ENCODE measurements at places on chromosomes 2 and 18.

GRCh38 chr18:75454022-75454795 lies 26.7 kb upstream of the SMIM21 start:
- DNase-seq = no peak

DNA sequence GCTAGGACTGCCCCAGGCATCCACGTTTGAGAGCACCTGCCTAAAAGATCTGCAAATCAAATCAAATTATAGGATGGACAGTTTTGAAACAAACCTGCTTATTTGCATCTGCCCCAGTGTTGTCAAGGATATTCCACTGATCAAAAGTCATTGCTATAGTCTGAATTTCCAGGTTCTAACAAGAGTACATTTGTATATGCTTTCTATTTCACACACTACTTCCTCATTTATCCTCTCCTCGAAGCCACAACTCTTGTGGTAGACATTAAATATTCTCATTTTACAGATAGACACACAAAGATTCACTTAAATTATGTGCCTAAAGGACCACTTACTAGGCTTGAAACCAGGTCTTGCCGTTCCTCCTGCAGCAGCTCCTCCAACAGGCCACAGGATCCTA lies 11.9 kb upstream of the TET3 start:
- no peak for DNase-seq

GRCh38 chr2:162731917-162732804 lies 106.4 kb downstream of the KCNH7 start:
- no peak for DNase-seq

GRCh38 chr2:208608122-208608835 lies 201.7 kb downstream of the PTH2R start:
- no peak for DNase-seq

GRCh38 chr2:205937211-205937610 lies 148.8 kb downstream of the INO80D start:
- DNase-seq = no peak

GRCh38 chr2:113167115-113167932 lies 6.4 kb upstream of the PSD4 start:
- DNase-seq = no peak

- DNase-seq = no peak
Observed at GRCh38 chr2:214713080-214713830, 96.2 kb downstream of the BARD1 start.

GRCh38 chr2:88824951-88825350 lies 133.5 kb downstream of the RPIA start:
- DNase-seq = no peak

- DNase-seq = peak; percentile 40
Observed at GRCh38 chr2:98385050-98385699, 38.9 kb downstream of the CNGA3 start.

DNA sequence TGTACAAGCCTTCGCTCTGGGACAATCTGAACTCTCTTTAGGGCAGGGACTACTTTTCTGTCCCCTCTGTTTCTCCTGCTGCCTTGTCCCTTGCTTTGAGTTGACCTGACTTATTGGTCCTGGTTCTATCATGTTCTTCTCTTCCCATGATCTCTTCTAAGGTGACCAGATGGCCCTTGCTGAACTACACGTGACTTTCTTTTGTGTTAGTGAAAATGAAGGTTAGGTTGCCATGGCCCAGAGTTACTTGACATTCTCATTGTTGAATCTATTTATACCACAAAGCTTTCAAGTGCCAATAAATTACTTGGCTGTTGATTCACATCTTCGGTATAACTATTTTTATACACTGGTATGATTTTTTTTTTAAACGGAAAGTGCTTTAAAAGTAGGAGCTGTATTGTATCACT lies 24.4 kb downstream of the MRPL33 start:
- no peak for DNase-seq

DNA sequence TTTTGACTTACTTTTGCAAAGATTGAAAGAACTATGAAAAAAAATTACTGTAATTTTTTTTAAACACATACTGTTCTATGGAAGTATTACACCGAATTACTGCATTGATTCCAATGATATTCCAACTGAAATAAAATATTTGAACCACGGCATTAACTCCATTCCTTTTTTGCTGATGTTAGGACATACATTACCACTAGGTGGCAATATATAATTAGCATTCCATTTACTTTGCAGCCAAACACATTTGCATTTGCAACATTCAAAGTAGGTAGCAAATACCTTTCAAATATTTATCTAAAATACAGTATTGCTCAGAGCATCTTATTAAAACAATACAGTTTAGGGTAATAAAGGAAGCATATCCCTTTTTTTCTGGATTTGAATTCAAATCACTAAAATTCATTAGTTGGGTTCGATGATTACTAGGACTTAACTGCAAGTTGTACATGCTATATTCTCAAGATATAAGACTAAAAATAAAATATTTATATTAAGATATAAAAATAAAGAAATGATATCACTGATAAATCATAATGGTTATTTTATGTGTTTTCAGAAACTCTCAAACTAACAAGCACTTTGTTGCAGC lies 31.3 kb downstream of the LANCL1 start:
- no peak for DNase-seq

GRCh38 chr2:101850450-101850849 lies 141.3 kb upstream of the IL1R2 start:
- no peak for DNase-seq

DNA sequence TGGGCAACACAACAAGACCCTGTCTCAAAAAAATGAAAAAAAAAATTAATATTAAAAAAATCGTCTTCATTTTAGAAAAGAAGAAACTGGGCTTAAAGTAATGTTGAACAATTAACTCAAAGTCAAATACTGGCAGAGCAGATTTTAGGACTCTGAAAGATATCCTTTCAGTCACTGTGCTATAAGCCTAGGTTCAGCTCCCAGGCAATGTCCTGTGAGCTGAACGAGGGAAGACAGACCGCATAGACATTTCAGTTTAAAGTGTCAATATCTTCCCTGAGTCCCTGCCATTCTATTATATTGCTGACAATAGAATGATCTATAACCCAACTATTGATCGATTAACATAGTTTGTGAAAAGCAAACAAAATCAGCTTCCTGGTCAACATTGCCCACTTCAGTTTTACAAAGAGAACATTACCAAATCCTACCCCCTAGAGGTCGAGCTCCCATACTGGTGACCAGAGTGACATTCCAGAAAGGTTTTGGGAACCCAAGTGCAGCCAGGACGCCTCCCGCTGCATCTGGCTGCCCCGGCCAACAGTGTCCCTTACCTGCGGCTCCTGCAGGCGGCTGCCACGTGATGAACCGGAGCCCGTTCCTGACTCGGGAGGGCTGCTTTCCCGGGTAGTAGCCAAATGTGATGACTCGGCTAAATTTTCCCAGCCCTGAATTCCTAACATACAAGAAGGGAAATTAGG lies 639 bp downstream of the MRO start:
- DNase-seq = no peak

DNA sequence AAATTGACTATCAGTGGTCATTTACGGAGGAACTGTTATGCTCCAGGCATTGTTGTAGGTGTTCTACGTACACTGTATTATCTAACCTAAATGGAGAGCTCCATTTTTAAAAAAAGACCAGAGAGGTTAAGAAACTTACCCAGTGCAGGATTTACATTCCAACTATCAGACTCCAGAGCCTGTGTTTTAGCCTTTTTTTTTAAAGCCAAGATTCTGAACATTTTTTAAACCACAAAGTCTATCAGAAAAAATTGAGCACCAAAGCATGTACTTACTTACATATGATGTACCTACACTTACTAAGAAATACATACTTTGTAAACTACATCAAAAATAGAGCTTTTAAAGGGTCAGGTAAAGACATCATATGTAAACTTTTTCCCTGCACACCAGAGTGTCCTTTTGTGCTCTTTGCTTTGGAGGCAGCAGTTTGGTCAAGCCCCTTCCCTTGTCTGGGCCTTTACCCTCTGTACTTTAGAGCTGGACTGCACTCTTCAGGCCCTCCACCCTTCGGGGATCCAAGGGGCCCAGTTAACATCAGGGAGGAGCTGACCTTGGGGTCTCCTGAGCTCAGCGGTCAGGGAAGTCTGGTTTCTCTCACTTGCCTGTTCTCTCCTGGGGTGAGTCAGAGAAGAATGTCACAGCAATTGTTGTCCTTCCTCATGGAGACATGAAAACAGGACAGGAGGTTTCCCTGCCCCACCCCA lies 58.4 kb downstream of the ITGB1BP1 start:
- DNase-seq = no peak

DNA sequence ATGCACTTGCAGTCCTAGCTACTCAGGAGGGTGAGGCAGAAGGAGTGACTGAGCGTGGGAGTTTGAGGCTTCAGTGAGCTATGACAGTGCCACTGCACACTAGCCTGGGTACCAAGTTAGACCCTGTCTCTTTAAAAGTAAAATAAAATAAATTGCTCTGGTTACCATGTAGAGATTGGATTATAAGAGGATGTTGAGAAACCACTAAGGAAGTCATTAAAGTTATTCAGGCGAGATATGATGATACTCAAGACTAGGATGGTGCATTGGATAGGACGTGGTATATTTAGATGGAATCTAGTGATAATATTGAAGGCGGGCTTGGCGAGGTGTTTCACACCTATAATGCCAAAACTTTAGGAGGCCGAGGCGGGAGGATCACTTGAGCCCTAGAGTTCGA lies 50.6 kb downstream of the BMPR2 start:
- DNase-seq = no peak

GRCh38 chr2:104502901-104503300 lies 351.0 kb upstream of the POU3F3 start:
- no peak for DNase-seq

DNA sequence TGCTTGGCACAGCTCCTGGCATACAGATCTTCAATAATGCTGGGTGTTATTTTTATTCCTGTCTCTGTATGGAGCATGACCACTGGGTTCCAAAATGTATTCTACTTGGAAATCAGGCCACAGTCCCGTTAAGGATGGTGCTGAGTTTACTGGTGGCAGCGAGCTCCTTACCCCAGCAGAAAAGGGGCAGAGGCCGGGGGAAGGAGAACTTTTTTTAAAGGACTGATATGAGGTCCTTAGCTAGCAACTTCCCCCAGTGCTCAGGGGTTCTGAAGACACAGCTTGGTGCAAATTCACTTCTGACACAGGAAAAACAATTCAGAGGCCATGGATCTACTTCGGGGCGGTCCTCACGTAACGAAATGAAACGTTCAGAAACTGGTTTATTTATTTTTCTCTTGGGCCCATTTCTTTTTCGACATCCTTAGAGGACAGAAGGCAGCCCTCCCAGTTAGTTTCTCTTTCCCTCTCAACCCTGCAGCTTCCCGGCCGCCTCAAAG lies 872 bp downstream of the RDH14 start:
- DNase-seq = no peak

- DNase-seq = no peak
Observed at GRCh38 chr18:49565612-49566011, 3.8 kb downstream of the LIPG start.

GRCh38 chr2:13558368-13558767 lies 841.6 kb downstream of the TRIB2 start:
- no peak for DNase-seq

DNA sequence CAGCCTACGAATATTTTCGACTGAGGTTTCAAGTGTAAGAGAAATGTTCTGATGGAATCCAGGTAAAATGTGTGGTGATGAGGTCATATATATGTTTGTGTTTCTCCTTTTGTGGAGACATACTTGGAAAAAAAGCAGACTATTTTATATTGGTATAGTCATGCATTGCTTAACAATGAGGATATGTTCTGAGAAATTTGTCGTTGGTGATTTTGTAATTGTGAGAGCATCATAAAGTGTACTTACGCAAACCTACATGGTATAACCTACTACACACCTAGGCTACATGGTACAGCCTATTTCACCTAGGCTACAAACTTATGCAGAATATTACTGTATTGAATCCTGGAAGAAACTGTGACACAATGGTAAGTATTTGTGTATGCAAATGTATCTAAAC lies 1849.9 kb upstream of the CELF4 start:
- DNase-seq = no peak

- no peak for DNase-seq
Observed at GRCh38 chr2:30248791-30249190, 17.5 kb downstream of the LBH start.

GRCh38 chr2:72934683-72935610 lies 17.6 kb downstream of the EMX1 start:
- no peak for DNase-seq

- DNase-seq = no peak
Observed at GRCh38 chr2:88669482-88670214, 21.8 kb upstream of the RPIA start.

GRCh38 chr2:236209996-236210395 lies 41.8 kb upstream of the GBX2 start:
- no peak for DNase-seq

GRCh38 chr2:219983836-219984235 lies 356.4 kb downstream of the SLC4A3 start:
- no peak for DNase-seq

GRCh38 chr2:156306821-156307220 lies 25.7 kb downstream of the NR4A2 start:
- DNase-seq = no peak

DNA sequence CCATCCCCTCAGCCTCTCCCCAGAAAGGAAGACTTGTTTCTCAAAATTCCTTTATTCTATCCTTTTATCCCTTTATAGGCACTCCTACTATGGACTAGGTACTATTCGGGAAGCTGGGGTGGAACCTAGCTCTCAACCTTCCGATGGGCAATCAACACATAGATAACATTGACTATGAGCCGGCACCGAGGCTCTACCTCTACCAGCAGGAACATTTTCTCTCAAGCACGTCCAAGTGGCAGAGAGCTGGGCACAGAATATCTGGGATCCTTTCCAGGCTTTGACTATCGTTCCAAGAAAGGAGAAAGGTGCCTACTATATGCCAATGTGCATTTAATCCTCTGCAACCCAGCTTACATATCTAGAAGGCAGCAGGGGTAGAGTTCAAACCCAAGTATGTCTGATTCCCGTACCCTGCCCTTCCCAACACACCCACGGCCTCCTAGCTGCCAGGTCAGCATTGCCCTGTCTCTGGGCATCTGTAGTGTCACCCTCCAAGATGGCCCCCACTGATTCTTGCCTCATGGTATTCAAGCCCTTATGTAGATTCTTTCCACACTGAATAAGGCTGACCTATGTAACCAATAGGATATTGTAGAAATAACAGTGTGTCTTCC lies 28.3 kb downstream of the TNS1 start:
- no peak for DNase-seq

DNA sequence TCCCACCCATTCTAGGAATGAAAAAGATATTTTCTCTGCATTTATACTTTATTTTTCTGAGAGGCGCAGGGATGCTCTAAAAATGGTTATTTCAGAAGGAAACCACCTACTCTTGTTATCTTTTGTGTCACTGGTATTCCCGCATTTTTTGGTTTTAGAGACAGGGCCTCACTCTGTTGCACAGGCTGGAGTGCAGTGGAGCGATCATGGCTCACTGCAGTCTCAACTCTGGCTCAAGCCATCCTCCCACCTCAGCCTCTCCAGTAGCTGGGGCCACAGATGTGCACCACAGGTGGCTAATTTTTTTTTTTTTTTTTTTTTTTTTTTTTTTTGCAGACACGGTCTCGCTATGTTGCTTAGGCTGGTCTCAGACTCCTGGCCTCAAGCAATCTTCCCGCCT lies 135.9 kb downstream of the NCK2 start:
- no peak for DNase-seq

GRCh38 chr2:166647935-166648334 lies 153.9 kb upstream of the SCN7A start:
- no peak for DNase-seq
